ENCODE measurements at places on chromosomes 13 and 19.

GRCh38 chr19:19966862-19967261 lies 66.1 kb downstream of the ZNF93 start:
- no peak for DNase-seq

DNA sequence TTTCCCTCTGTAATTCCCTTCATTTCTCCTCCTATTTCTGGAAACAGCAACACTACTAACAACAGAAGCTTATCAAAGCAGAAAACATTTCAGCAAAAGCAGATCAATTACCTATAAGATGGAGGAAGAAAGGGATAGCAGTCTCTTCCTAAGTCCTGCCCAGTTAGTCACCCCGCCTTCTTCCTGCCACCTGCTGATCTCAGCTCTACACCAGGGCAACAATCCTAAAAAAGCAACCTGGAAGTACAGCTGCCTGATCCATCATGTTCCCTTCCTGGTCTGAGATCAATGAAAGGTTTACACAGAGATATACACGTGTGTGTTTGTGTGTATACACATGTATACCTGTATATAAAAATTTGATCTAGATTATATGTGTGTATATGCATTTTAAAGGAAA lies 59.4 kb downstream of the TSC22D1 start:
- no peak for DNase-seq

GRCh38 chr13:30732046-30732390 lies 3.3 kb upstream of the ALOX5AP start:
- no peak for DNase-seq

DNA sequence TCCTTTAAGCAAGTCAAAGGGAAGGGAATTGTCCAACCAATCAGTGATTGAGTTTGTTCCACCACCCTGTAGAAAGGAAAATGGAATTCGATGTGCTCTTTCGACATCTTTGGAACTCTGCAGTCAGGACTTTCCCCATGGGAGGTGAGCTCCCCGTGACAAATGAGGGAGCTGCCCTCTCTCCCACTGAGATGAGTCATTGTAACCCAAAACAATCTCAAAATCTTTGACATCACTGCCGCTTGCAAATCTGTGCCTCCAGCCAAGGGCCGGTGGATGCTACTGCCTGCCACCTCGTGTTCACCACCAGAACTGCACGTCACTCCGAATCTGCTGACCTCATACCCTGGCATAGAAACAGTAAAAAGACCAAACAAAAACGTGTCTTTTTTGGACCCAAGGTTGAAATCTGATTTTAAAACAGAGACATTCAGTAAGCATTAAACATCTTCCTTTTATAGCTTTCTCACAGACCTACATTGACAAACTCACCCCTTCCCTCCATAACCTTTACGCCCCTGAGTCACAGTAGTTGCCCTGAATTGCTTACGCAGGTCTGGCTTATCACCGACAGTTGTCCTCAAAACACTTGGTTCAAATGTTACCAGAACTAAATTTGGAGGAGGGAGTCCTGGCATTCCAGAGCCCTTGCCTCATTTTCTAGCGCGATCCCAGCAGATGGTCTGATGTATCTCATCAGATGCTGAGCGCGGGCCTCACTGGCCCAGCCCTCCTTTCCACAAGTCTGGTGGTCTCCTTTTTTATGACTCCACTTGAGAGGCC lies 105.2 kb downstream of the COL4A2 start:
- peak; percentile 78 for DNase-seq

- no peak for DNase-seq
These were observed 116.6 kb upstream of the SPACA7 start for GRCh38 chr13:112259511-112259910.

DNA sequence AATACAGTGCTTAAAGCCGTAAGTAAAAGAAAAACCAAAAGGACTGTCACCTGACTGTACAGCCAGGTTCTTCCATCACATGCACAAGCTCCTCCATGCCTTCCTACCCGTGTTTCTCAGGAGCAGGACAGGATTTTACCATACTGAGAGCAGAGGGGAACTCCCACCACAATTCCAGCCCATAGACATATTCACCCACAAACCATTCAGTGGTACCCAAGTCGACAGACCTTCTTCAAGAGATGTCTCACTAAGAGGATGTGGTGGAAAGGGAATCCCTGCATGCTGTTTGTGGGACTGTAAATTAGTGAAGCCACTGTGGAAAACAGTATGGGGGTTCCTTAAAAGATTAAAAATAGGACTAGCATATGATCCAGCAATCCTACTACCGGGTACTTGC lies 66.9 kb upstream of the DOCK9 start:
- DNase-seq: no peak

- DNase-seq: no peak
These were observed 129.4 kb downstream of the PCDH17 start for GRCh38 chr13:57760951-57761350.

Data from putamen (tissue), 1 donor.